NCI-H2081 (cell line): ENCODE measurements at places on chromosomes 7 and 10.

- DNase-seq: no peak
Measured at GRCh38 chr7:112421666-112422486, 28.4 kb upstream of the IFRD1 start.

GRCh38 chr10:47311932-47312662, 10.2 kb upstream of the GDF2 start:
- peak; percentile 58 for DNase-seq

DNA sequence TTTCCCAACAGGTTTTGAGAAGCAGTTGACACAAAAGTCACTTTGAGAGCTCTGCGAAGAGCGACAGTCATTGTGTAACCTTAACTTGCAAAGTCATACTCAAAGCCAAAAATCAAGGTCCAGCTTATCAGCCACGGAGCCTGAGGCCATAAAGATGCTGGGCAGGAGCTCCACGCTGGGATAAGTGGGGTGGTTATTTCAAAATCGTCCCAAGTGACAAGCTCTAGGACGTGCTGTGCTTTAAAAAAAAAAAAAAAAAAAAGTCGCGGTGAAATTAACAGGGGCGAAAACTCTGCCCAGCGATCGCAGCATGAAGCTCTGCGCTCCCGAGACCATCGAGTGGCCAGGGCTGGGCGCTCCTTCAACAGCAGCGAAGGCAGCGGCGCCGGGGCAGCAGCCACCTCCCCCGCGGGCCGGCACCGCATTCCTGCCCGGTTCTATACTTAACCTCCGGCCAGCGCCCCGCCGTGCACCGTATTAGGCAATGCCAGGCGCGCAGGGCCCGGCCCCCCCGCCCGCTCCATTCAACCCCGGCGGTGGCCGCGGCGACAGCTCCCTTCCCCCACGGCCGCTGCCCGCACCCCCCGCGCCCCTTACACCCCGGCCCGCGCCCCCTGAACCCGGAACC, 657 bp downstream of the HACD1 start:
- no peak for DNase-seq

- no peak for DNase-seq
Measured at GRCh38 chr7:42994096-42994495, 61.9 kb downstream of the MRPL32 start.

DNA sequence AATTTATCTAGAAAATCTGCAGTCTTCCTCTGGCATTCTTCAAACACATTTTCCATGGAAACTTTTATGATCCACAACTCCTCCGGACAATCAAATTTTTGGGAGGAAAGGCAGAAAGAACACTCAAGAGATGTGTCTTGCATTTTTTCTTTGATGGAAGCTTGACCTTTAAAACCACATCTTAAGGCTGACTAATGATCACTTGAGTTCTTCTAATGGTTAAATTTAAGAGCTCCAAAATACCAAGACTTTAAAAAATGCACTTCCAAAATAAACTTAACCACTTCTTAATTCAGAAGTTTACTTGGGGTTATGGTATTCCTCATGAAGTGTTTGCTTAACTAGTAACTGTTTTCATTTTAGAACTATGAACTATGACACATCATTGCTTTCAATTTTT, 43.3 kb downstream of the ETV1 start:
- DNase-seq: no peak

DNA sequence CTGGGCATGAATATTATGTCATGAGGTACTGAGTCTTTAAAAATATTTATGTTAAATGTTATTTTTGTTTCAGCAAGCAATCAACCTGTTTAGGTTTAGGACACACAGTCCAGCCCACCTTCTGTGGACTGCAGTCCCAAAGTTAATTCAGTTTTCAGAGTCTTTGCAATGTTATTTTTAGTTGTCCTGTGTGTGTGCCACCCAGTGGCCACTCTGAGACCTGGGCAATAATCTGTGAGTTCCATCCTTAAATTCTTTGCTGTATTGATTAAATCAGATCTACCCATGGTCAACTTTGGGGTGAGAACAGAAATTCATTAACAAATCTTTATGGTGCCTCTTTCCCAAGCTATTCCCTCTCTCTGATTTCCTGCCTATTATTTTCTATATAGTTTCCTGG, 415.1 kb downstream of the CCSER2 start:
- no peak for DNase-seq

DNA sequence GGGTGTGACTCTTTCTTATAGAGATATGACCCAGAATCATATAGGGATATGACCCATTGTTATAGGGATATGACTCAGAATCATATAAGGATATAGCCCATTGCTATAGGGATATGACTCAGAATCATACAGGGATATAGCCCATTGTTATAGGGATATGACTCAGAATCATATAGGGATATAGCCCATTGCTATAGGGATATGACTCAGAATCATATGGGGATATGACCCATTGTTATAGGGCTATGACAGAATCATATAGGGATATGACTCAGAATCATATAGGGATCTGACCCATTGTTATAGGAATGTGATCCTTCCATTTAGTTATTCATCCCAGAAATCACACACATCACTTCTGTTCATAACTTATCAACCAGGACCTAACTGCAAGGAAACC, 312.2 kb upstream of the ADARB2 start:
- no peak for DNase-seq

GRCh38 chr7:10739401-10739800, 234.3 kb upstream of the PHF14 start:
- no peak for DNase-seq

DNA sequence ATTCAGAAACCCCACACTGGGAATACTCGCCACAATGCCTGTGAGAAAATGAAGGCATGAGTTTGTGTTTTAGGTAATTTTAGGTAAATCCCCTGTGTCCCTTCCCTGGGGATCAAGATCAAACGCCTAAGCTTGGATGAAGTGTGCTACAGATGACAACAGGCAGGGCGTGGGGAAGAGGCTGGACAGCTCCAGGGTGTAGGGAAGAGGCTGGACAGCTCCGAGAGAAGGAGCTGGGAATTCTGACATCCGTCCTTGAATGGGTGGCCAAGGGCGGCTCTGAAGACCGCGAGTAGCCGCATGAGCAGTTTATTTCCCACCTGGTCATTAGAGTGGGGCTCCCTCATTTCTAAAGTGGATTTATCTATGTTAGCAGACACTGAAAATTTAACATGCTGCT, 109.7 kb downstream of the RAMP3 start:
- no peak for DNase-seq

DNA sequence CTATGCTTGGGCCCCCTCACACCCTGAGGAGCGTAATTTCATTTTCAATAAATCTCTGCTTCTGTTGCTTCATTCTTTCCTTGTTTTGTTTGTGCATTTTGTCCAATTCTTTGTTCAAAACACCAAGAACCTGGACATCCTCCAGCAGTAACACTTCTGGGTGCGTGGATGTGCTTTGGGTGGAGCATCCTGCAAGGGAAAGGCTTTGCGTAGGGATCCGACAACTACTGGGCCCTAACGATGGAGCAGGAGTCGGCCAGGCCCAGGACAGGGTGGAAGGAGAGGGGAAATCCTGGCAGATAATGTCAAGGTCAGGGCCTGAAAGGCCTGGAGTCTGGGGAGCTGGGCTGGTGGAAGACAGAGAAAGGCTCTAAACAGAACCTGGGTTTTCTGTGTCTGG, 231.8 kb downstream of the ADAM12 start:
- DNase-seq: no peak

GRCh38 chr10:31770307-31770902, 158.2 kb downstream of the ARHGAP12 start:
- DNase-seq: peak; percentile 16

GRCh38 chr7:110760341-110760740, 330.6 kb upstream of the LRRN3 start:
- DNase-seq: no peak

DNA sequence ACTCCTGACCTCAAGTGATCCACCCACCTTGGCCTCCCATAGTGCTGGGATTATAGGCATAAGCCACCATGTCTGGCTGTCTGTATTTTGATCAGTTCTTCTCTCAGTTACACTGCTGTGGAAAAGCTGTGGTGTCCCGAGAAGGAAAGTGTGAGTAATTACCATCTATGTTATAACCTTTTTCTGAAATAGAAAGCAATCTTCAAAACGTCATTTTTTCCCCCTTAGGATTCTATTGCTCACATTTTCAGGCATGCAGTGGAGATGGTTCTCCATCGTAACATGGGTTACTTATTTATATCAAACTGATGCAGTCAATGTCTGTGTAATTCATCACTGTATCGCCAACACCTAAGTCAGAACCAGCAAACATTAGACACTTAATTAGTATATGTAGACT, 103.5 kb upstream of the FAM3C start:
- no peak for DNase-seq

- no peak for DNase-seq
Measured at GRCh38 chr7:38907066-38907465, 1.9 kb downstream of the VPS41 start.

- no peak for DNase-seq
Measured at GRCh38 chr7:51279391-51280023, 37.1 kb downstream of the COBL start.

GRCh38 chr7:87128861-87129267, 23.4 kb upstream of the DMTF1 start:
- DNase-seq: no peak

GRCh38 chr7:23931633-23932032, 221.6 kb downstream of the STK31 start:
- no peak for DNase-seq

GRCh38 chr7:150665089-150665748, 20.3 kb upstream of the GIMAP2 start:
- no peak for DNase-seq
